ENCODE measurements at places on chromosomes 1 and 21.

DNA sequence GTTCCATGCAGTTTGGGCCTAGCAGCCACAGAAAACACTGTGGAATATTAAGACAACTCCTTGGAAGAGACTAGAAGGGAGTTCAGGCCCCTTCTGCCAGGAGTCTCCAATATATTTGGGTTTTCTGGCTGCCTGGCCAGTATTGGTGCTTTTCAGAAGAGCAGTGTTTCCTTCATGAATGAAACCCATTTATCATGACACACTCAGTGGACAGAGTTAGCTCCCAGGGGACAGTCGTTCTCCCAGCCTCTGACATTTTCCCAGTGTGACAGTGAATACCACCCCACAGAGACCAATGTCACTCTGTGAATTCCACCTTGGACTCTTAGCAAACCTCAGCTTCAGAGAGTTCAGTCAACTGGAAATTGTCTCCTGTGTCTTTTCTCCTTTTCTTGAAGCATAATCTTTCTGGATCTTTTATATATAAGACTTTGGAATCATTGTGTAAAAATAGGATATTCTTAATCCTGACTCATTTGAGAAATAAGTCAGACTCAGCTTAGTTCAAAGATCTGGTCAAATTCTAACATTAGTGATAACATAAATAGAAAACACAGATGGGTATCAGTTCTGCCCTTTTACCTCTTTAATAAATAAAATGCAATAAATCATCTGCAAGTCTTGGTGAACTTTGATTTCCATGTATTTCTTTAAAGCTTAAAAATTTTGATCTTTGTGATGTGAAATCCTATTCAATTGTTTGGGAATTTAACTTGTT is 40.4 kb downstream of the GNG12 start:
- no peak for DNase-seq

- DNase-seq: no peak
Observed at GRCh38 chr1:184160236-184160635, 108.7 kb downstream of the TSEN15 start.

DNA sequence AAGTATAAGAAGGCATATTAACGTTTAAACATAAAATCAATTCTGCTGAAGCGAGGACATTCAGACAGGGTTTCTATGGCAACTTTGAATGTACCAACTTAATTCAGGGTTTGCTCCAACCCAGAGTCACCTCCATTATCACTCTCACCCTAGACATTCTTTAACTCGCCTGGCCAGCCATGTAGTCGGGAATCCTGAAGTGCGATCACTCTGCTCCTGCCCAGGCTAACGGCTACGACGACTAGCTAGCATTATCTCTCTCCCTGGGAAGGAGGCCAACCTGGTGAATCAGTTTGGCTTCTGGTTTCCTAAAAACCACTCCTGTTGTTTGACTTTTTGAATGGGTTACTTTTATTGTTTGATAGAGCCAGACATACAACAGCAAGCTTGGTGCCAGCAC is 38.9 kb upstream of the ZBTB18 start:
- no peak for DNase-seq

- DNase-seq: no peak
Observed at GRCh38 chr1:80892539-80892938, 908.2 kb upstream of the ADGRL2 start.

- DNase-seq: no peak
Observed at GRCh38 chr21:43971201-43971991, 40.7 kb upstream of the TRAPPC10 start.

DNA sequence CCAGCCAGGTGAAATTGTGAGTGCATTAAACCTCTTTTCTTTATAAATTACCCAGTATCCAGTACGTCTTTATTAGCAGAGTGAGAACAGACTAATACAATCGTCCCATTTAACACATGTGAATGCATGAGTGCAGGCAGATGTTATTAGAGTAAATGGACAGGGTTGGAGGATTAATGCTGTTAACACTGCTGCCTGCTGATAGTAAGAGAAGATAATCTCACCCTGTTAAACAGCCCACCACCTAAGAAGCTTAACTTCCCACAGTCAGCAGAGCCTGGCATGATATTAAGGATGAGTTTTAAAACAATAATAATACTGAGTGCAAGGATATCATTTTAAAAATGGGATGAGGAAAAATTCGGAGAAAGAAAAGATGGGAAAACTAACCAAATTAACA is 181.4 kb upstream of the LHX8 start:
- DNase-seq: no peak

- no peak for DNase-seq
Observed at GRCh38 chr1:38779491-38779890, 80.1 kb downstream of the RRAGC start.

- DNase-seq: no peak
Observed at GRCh38 chr1:116732726-116733125, 21.5 kb upstream of the CD2 start.

GRCh38 chr1:199937661-199938060 is 89.8 kb upstream of the NR5A2 start:
- no peak for DNase-seq

Measured in colonic mucosa (tissue), 4 donors.